ENCODE measurements at places on chromosomes 13 and 19.

DNA sequence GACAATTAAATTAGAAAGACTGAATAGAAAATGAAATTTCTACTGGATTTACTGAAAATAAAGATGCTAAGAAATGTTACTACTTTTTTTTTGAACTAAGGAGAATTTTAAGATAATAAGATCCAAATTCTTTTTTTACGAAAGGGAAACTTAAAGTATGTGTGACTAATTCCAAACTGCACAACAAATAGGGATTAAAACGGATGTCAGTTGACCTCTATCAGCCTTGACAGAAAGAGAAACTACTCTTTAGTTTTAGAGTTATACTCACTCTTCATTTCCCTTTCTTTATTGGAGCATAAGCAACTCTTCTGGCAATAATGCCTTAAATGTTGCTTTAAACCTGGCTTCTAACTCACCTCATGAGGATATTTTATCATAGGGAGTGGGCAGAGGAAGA is 273.8 kb downstream of the SLITRK6 start:
- DNase-seq: no peak

GRCh38 chr13:60583196-60583888 is 186.3 kb downstream of the TDRD3 start:
- DNase-seq: no peak

DNA sequence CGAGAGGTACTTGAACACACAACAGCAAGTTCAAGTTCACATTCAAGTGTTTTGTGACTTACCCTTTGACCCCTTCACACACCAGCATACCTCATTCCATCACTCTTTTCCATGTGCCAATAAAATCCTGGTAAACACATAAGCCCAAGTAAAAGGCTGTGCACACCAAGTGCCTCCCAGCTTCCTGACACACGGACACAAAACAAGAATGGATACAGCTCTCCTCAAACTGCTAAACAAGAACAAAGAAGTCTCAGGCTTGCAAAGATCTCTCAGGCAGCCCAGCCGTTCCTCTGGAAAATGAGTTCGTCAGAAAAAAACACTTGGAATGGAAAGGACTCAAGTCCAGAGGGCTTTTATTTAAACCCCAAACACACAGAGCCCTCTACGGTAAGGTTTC is 83.7 kb downstream of the NUFIP1 start:
- no peak for DNase-seq

GRCh38 chr19:9735986-9736385 is 32.6 kb downstream of the ZNF846 start:
- no peak for DNase-seq

DNA sequence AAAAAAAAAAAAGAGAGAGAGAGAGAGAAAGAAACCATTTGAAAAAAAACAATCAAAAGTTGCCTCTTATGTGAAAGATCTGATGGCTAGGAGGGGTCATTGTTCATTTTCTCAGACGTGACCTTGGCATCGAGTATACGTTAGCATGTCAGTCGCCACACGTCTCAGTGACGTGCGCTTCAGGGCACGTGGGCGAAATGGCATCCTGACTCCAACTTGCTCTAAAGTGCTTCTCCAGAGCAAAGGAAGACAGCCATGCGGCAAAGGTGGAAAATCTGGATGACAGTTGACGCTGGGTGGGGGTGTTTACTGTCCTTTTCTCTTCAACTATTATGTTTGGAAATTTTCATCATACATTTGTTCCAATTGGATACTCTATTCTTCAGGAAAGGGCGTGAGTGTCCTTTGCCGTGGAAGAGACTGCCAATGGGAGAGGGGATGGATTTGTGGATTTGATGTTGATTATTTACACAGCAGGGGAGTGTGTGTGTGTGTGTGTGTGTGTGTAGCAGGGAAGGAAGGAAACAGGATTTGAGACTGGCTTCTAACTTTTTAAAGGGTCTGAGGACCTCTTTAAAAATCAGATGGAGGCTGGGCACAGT is 25.0 kb downstream of the KLF2 start:
- no peak for DNase-seq

DNA sequence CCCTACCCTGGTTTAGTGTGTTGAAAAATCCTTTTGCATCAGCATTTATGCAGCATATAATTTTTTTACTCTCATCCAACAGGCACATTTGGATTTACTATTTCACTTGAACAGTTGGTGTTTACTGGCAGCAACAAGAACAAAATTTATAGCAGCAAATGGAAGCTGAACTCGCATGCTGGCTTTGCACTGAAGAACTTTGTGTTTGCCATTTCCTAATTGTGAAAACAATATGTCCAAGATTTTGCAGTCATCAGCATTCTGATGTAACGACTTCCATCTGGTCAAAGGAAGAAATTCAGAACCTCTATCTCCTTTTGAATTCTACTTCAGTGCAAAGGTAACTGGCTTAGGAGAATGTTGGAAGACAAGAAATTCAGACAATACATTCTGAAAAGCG is 131.0 kb downstream of the DLEU7 start:
- no peak for DNase-seq

DNA sequence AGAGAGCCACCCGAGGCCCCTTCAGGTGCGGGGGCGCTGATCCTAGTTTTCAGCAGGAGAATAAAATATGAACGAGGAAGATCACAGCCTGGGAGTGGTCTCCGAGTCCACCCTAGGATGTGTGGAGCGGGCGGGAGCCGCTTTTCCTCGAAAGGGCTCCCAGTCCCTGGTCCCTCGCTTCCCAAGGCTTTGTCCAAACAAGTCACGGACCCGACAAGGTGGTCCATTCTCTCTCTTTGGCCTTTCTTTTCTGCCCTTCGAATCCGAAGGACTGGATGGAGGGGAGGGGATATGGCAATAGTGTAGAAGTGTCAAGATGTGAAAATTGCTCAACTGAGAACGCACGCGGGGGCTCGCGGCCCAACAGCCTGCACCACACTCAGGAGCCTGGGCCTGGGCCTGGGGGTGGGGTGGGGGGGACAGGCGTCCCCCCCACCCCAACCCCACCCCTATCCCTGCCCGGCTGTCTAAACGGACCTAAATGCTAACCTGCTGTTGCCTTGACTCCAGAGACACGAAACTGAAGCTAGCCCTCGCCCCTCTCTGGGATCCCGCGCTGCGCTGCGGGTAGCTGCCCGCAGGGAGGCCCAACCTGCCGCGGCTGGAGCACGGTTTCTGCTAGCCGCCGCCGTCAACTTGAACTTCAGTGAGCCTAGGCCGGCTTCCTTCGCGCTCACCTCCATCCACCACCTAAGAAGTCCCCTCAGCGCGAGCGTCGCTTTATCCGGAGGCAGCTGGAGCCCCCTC is 7.1 kb downstream of the ZIC2 start:
- peak; percentile 50 for DNase-seq

DNA sequence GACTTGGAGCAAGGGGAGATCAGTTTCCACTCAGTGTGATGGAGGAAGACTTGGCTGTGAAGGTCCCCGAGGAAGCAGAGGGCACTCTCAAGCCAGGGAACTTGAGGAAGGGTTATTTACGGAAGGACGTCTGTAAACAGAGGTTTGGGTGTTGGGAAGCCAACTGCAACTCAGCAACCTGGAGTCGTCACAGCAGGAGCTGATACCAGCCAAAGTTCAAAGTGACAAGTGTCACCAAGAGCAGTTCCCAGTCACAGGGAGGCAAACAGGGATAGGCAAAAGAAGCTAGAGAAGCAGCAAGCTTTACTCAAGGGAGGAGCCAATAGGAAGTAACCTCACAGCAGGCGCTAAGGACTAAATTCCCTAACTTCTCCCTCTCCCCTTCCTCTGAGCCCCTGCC is 205.5 kb downstream of the EFNB2 start:
- DNase-seq: no peak

- DNase-seq: no peak
Observed at GRCh38 chr13:59677966-59678814, 485.5 kb downstream of the DIAPH3 start.

DNA sequence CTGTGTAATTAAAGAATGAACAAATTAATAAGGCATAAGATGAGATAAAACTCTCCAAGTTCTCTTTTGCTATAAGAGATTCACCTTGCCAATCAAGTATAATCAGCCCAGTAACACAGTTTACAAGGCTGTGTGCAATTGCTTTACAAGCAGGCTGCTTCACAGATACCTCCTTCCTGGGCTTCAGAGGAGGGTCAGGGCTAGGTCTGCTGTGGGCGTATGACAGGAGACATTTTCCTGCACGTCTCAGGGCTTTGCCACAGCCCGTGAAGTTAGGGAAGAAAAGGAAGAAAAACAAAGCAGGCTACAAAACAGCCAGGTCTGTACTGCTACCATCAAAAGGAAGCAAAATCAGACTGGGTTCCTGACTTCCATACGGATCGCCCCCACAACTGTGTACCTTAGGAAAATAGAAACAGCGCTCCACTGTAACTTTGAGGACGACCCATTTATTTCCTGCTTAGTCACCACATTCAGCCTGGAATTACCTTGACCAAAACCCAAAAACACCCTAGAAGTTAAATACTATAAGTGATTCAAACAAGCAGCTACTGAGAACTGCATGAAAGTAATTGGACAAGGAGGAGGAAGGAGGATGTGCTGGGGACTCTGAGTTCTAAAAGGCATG is 12.4 kb downstream of the EFNB2 start:
- DNase-seq: no peak

DNA sequence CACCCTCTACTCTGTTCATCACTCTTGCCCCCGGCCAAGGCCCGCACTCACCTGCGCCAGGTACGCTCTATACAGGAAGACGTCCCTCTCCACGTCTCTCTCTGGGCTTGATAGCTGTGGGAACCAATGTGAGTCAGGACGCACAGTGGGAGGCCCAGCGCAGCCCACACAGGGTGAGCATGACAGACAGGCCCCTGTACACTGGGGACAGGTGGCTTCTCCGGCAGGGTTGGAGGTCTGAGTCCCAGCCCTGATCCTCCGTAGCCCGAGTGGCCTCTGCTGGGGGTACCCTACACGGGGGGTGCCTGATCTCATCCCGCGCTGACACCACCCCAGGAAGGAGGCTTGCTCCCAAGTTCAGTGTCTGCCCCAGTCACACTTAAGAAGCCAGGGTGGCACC is 6.3 kb downstream of the COPE start:
- no peak for DNase-seq

GRCh38 chr19:41604831-41605230 is 22.0 kb downstream of the CEACAM4 start:
- no peak for DNase-seq

- no peak for DNase-seq
Observed at GRCh38 chr13:62049992-62050391, 634.3 kb upstream of the PCDH20 start.

DNA sequence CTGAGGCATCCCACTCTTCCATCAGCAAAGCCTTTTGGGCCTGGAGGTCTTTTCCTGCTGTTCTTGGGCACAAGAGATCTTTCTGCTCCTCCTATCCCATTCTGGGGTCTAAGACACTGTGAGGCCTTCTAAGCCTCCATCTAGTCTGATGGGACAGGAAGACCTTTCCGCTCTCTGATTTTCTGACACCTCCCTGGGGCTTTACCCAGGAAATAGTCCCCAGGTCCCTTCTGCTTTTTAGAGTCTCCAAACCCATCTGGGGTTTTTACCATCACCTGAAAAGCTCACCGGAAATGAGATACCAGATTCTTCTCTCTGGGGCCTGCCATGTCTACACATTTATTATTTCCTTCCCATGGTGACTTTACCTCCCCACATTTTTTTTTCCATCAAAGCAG is 21.1 kb downstream of the CLEC17A start:
- no peak for DNase-seq

DNA sequence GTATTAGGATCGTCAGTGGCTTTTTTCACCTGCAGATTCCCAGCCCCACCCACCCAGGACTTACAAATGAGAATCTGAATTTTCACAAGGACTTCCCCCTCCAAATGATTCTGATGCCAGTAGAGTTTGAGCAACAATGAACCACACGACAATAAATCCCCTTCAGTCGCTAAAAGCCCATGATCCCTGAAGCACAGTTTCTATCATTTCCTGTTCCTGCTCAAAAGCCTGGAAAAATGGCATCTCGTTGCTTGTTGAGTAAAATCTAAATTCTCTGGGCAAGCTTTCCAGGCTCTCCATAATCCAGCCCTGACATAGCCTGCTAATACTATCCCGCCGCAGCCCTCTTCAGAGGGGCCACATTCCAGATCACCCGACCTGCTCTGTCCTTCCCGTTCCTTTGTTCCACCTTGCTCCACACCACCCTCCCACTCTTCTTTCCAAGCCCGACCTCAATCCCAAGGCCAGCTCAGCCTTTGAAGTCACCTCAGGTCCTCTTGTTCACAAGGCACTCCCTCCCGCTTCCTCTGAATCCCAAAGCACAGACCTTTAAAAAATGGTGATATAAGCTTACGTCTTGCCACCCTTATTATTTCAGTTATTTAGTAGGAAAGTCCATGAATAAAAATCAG is 67.9 kb downstream of the NUFIP1 start:
- no peak for DNase-seq

GRCh38 chr19:10343495-10343894 is 4.1 kb upstream of the ICAM3 start:
- no peak for DNase-seq

GRCh38 chr19:1734321-1734966 is 18.9 kb upstream of the ONECUT3 start:
- no peak for DNase-seq

GRCh38 chr19:41241859-41242258 is 22.3 kb upstream of the HNRNPUL1 start:
- no peak for DNase-seq

DNA sequence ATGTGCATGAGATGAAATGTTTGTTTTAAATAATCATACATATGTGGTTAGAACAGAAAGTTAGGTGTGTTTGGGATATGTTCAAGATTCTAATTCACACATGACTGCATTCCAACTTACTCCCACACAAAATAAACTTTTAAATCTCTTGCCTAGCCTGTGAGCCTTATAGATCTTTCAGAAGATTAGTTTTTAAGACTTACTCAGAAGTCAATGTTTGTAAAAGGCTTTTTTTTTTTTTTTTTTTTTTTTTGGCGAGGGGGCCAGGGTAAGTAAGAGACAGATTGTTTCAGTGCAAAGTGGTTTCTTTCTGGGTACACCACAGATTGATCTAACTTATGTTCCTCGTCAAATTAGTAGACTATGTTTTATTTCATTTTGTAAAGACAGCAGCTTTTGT is 39.1 kb downstream of the GPR180 start:
- DNase-seq: no peak

DNA sequence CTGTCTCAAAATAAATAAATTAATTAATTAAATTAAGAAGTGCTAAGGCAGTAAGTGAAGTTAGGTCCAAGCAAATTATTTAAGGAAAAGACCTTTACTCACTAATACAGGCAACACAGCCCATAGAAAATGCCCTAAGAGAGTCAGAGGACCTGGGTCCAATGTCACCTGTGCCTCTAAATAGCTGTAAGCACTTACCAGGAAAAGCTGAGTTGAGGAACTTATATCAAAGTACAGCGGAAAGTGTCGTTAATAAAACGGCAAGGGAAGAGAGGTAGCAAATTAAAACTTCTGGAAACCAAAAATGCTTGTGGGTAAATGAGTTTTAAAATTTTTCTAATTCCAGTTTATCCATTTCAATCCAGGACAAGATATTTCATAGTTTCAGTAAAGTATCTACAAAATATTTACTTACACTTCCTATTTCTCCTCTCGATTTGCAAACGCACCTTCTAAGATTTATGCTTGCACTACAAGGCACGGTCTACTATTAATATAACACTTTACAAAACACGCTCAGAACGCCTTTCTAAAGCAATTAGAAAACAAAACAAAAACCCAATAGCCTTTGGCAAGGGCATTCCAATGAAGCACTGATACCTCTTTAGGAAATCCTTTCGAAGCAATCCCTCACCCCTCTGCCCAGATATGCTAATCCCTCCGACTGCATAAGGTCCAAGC is 963 bp downstream of the VPS36 start:
- peak; percentile 21 for DNase-seq

GRCh38 chr13:32984857-32985626 is 31.2 kb upstream of the KL start:
- no peak for DNase-seq

Measured in right kidney (tissue), 9 donors.